Stimulated activated CD8-positive, alpha-beta memory T cell treated with anti-CD3 and anti-CD28 coated beads, Interleukin-4, amount 100 ng/mL, for 1 hour (primary cell): ENCODE measurements at places on chromosomes 5 and 9.

DNA sequence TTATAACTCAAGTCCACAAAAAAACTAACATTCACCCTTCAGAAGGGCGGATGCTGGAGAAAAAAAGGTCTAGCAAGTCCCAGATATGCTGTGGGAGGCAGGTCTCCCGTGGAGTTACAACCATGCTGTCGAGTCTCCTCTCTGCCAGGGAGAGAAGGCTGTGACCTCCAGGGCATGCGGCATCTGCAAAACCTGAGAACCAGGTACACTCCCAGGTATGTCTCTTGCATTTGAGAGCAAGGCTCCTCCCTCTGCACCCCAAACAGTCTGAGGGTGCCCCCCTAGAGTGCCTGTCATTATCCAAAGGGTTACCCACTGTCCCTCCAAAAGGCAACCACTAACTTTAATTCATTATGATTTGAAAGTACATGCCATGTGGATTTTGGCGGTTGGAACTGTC is 134.0 kb downstream of the IRX2 start:
- no peak for DNase-seq

GRCh38 chr5:143700994-143701393 is 111.0 kb upstream of the HMHB1 start:
- DNase-seq: no peak

DNA sequence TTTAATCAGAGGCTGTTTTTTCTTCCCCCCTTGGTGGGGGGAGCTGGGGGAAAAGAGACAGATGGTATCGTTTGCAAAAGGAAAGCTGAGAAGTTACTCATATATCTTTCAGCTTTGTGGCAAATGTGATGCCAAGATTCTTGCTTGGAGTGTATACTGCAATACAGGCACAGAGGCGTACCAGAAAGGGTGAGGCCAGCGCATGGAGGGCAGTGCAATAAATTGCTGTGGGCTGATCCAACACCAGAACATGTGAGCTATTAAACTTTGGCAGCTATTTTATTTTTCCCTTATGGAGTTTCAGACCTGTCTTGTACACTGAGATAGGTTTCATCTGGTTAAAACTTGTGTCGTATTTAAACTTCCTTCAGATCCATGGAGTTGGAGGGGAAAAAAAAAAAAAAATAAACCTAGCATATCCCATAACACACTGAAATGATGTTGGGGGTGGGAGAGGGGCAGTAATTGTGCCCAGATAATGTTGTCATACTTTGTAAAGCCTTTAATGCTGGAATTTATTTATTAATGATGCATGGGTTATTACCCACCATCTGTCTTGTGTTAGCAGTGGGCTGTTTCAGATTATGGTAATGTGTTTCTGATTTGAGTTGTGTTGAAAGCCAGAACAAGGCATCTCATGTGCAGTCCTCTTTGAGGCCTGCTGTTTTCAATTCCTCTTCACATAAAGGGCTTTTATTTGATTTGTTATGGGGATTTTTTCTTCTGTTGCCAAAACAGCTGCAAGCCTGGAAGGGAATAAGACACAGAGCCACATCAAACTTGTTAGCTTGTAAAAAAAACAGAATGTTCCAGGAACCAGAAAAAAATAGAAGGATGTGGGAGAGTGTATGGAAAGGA is 891.3 kb downstream of the TLE1 start:
- DNase-seq: no peak

DNA sequence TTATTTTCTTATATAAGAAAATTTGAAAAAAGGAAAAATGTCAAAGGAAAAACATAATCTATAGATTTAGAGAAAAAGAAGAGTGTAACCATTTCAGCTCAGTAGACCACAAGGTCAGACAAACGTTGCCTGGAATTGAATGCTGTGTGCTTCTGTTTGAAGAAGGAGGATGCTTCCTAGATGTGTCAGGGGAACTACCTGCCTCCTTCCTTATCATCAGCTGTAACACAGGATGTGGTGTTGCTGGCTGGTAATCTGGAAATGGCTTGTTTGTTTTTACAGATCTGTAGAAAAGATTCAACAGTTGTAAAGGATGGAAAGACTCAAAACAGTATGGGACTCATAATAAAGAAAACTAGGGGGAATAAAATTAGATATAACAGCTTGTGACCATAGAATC is 160.7 kb upstream of the MEF2C start:
- DNase-seq: no peak

DNA sequence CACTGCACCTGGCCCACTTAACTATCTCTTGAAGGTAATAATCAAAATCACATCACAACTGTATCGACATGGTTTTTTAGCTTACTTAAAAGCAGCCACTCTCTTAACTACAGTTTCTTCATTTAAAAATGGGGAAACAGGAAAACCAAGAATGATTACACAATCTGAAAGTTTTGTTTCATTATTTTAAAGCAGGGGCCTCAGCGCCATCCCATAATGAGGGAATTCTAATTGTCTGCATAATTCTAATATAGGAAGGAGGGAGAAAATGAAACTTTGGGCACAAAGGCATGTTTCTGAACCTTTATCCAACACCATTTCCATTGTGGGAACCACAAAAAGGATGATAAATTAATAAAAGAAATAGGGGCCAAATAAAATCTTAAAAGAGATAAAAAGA is 7.6 kb downstream of the HACD4 start:
- DNase-seq: no peak
